CD4-positive, alpha-beta T cell treated with Interferon gamma for 1 hour (primary cell): ENCODE measurements at places on chromosomes 3 and 15.

- DNase-seq = no peak
These were observed 123.0 kb downstream of the TCF12 start for GRCh38 chr15:57041416-57041815.

- DNase-seq = no peak
These were observed 225.6 kb upstream of the ROPN1 start for GRCh38 chr3:124217542-124217941.

DNA sequence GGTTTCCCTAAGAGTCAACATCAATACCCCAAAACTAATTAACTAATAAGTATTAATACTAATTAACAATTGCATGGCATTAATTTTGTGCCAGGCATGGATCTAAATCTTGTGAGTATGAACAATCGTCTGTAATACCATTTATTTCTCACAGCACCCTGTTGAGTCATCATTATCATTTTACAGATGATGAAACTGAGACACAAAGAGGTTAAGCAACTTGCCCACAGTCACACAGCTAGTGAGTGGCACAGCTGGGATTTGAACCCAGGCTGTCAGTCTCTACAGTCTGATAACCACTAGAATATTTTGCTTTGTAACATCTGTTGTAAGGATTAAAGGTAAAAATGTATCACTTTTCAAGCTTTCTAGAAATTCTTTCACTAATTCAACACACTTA lies 423.4 kb upstream of the WNT5A start:
- no peak for DNase-seq

- no peak for DNase-seq
These were observed 27.6 kb upstream of the MRPL3 start for GRCh38 chr3:131530388-131530787.

- DNase-seq = no peak
These were observed 3.9 kb downstream of the DNAH1 start for GRCh38 chr3:52319921-52320595.

GRCh38 chr3:127822682-127823425 lies 539 bp upstream of the MGLL start:
- DNase-seq = peak; percentile 37

GRCh38 chr15:92098869-92099268 lies 245.4 kb downstream of the SLCO3A1 start:
- DNase-seq = no peak

- no peak for DNase-seq
These were observed 29.3 kb downstream of the NFKBIZ start for GRCh38 chr3:101878589-101878988.

DNA sequence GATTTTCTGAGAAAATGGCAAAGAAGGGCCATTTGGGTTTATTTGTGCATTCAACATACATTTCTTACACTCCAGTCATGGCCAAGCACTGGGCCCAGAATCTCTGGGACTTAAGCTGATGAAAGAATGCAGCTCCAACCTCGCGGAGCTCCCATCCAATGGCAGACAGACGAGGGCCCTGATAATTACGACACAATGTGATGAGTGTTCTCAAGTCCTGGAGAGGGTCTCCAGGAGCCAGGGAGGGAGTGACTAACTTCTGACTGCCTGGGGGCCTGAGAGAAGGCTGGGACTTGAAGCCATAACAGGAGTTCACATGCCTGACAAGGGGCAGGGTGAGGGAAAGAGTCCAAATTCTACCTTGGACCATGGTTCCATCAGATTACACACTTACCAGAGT lies 42.6 kb upstream of the BNC1 start:
- DNase-seq = no peak

DNA sequence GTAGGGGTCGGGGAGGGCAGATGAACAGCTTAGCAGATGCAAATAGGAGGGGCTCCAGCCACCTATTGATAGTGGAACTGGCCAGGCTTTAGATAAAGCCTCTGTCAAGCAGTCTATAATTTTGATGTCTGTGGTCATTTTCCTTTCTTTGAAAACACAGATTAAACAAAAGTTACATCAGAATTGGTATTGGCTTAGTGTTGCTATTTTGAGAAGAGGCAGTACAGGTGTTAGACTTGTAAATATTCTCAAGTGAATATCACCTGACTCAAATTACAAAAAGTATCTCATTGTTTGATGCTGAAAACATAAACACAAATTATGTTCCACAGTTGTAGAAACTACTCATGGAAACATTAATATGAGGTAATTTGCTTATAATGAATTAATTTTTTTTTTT lies 18.1 kb downstream of the GHRL start:
- DNase-seq = no peak

DNA sequence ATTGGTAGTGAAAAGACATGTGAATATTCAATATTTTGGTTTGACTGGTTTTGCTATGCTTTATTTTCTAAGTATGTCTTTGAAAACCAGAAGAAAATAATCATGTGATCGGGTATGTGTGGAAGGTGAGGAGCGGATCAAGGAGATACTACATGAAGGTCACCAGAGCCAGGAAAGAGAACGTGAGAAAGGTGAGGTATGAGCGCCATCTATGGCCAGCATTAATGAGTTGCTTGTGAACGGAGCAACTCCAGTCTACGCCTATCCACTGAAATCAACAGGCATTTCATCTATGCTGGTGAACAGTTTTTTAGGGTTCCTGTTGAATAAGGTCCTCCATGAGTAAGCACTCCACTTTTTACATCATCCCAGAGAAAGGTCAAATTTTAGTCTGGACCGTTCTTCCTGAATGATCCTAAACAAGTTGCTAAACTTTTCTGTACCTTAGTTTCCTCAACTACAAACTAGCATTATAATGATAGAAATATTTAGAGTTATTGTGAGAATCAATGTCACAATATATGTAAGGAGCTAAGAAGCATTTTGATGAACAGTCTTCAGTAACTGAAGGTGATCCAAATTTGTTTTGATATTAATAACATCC lies 1435.2 kb upstream of the CADM2 start:
- no peak for DNase-seq

DNA sequence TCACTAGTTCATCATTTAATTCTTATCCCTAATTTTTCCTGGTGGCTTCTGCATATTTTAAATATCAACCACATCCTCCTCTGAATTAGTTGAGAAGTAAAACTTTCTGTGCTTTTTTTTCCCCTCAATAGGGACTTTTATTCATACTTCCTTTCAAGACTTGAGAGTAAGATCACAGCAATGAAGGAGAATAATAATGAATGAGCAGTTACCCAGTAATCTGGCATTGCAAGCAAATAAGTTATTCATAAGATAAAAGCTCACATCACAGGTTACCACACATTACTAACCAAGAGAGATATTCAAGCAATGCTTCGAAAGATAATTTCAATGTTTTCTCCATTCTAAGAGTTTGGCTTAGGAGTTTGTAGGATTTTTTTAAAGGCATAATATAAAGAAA lies 50.3 kb downstream of the BTLA start:
- DNase-seq = no peak

- no peak for DNase-seq
These were observed 98.3 kb upstream of the ABI3BP start for GRCh38 chr3:101091489-101091888.
